CD4-positive, CD25-positive, alpha-beta regulatory T cell (primary cell): ENCODE measurements at places on chromosomes 11 and 22. TPM values are rescaled to one million over a fixed set of nuclear protein-coding genes. Genes with fewer than 3 reads are reported as not detected.

DNA sequence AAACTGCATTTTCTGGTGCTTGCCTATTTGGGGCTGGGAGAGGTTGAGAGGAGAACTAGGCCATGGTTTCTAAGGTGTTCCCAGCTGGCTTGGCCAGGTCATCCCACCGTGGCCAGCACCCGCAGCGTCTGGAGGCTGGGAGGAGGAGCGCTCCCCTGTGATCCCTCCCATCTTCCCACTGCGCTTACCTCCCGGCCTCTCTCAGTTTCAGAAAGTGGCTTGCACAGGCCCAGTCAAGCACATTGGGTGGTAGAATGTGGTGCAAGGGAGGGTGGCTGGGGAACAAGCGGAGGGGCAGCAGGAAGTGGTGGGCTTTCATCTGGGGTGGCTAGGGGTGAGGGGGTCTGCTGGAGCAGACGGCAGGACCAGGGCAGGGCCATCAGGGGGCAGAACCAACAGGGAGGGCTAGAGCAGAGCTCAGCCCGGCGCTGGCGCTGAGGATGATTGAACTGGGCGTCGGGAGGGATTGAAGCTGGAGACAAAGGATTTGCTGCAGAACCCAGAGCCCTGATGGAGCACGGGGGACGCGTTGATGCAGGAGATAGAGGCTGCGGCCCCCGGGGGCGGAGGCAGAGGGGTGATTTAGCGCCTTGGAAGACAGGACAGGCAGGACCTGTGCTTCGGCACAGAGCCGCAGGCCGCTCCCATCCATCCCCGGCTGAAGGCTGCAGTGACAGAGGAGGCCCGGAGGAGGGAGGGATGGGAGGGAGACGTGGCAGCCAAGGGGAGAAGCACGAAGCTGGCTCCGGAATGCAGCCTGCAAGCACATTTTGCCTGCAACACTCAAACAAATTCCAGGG is 76.0 kb downstream of the TRIM29 start:
- DNase-seq = no peak

GRCh38 chr11:84722583-84723108 is 904.5 kb downstream of the DLG2 start:
- no peak for DNase-seq

GRCh38 chr11:117057317-117057716 is 40.9 kb downstream of the SIK3 start:
- DNase-seq = no peak

DNA sequence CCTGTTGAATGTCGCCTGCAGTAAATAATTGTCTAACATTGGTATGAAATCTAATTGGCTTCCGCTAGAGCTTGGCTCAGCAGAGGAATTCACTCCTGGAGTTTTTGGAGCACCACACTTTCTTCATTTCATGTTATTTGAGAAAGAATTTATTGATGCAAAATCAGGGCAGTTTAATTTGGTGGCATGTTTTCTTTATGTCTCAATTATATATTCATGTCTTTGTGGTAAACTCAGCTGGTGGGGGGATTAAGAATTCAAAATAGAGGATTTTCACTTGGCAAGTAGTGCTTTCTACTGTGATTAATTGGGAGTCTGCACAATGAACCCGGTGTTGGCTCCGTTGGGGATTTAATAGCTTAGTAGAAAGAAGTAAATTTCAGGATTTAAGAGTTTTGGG is 784.4 kb downstream of the NTM start:
- no peak for DNase-seq

DNA sequence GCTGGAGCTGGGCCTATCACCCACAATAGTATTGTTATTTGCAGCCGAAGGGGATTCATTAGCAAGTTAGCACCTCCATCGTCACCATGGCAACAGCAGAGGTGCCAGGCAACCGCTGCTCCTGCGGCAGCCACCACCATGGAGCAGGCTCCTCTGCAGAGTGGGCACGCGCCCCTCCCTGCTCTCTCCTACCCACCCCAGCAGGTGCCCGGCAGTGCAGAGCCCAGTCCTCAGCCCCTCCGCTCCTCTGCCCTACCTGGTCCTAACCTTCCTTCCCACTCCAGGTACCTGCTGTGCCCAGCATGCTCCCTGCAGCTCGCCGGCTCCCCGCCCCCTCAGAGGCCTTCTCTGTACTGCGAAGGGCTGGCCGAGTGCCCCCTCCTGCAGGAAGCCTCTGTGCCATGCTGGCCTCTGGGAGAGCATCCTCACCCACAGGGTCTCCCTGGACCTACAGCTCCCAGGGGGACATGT is 3.6 kb downstream of the DUSP8 start:
- DNase-seq = no peak

DNA sequence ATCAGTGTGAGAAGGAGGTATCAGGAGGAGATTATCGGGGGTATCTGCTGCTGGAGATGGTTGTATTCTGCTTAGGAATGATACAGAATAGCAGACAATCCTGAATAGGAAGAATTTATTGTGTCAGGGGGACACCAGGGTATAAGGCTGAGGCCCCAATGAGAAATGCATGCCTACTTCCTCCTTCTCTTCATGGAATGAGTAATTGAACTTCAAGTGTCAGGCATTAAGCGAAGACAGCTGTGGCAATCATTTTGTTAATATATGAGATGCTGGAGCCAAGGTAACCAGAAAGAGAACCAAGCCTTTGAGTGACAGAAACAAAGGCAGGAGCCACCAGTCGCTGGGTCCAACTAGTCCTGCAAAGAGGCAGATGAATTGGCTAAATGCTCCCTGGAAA is 49.1 kb downstream of the KIRREL3 start:
- no peak for DNase-seq

DNA sequence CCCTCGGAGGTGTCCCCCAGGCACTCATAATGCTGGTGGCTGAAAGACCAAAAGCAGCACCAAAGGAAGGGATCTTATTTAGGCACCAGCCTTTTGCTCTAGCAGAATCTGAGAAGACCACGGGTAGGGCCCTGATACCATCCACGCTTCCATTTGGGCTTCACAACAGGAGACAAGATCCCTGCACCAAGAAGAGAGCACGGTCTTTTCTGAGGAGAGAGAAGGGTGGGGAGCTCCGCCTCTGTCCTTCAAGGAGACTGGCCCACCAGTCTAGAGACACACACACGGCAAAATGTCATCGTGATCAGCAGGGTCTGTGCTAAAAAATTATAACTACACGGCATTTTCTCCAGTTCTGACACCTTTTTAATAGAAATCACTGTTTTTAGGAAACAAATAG is 9.8 kb downstream of the LARGE2 start:
- DNase-seq = no peak

DNA sequence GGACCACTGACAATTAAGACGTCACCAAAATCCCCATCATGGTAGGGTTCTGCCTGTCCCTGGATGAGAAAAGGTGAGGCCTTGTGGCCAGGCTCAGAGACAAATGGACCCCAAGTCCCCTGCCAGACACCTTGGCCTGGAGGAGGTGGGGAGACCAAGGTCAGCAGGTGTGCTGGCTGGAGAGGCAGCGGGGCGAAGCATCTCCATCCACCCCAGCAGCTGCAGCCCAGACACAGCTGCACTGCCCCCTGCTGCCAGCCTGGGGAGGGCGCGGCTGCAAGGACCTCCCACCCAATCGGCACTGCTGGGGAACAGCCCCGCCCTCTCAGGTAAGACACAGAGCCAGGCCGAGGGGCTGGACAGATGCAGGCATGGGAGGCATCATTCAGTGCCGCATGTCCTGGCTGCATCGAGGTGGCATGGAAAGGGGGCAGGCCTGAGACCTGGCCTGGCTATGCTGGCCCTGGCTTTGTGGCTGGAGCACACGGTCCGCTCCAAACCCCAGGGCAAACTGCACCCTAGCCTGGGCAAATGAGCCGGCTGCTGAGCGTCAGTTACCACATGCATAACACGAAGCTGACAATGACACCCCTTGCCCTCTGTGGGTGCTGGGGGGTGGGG is 12.2 kb upstream of the MFNG start:
- DNase-seq = peak; percentile 71

The IGLL1 gene
- not detected for total RNA-seq

The SIAE gene
- 5.0 TPM for total RNA-seq

The TIGD3 gene
- 0.37 TPM for total RNA-seq

The ISX gene
- not detected for total RNA-seq
